NCI-H774 (cell line): ENCODE measurements at places on chromosomes 12 and 14.

DNA sequence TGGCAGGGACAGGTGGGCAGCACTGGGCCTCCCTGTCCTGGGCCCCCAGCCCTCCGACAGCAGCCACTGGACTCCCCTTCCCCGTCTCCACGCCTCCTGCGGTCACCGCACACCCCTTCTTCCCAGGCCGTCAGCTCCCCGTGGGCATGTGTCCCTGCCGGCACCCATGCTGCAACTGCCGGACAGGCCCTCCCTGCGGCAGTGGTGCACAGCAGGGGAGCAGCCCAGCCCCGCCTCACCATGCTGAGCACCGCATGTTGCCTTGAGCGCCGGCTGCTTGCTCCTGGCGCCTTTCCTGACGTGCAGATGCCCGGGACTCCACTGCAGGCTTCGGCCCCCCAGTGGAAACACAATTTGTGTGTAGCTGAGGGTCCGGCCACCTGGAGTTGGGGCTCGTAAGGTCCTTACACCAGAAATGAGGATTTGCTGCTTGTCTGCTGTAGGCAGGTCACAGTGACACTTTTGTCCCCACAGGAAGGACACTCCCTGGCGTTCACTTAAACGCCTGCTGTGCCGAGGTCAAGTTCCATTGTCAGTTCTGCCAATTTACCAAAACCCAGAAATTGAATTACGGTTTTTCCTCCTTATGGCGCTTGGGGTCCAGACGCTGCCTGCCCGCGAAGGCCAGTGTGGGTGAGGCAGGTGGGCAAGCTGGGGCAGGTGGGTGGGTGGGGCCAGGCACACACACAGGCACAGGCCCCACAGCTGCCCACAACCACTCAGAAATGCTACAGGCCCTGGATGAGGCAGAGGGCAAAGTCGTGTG is 28.2 kb upstream of the MMP17 start:
- DNase-seq, result no peak

DNA sequence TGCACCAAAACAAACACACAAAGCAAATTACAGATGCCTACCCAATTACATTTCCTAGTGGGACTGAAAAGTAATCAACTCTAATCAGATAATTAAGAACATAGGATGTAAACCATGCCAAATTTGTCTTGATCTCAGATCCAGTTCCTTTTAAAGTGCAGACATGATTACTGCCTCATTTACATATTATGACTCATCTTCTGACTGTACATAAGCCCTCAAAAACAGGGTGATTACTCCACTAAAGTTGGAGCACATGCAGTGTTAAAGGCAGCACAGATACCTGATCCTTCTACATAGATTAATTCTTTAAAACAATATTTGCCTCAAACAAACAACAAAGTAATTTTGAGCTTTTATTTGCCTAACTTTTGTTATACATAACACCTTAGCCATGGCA is 337.2 kb downstream of the RPS29 start:
- DNase-seq, result no peak

DNA sequence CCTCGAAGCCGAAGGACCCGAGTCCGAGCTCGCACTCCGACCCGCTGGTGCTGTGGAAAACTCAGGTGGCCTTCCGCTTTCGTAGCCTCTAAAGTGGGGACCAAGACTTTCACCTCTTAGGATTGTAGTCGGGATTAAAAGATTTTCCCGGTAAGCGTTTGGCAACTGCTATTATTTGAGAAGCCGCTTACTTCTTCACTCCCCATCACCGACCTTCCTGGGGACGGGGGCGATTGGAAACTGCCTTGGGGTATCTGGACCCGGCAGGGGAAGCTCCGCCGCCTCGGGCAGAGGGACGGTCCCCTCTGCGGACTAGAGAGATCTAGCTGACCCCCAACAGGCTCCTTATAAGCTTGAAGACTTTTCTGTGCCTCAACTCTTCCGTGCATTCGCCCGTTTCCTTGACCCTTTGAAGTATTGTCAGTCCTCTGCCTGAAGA is 659 bp downstream of the TRAFD1 start:
- no peak for DNase-seq

- no peak for DNase-seq
Measured at GRCh38 chr12:129459886-129460285, 443.9 kb downstream of the TMEM132D start.

DNA sequence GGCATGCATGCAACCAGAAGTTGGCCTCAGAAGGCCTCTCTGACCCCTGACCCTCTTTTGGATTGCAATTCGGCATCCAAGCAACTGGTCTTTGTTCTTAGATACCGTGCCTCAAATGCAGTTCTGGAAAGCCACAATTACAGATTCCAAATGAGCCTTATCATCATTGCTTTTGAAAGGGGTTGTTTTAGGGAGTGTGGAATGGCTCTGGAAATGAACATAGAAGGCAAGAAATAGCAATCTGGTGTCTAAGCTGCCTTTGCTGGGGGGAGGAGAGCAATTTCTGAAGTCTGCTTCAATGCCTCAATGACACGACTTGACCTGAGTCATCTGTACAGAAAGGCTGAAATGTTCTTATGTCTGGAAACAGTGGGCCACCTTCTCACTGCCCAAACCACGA is 250.1 kb downstream of the NUAK1 start:
- DNase-seq, result no peak

GRCh38 chr12:89965993-89966392 is 257.4 kb upstream of the ATP2B1 start:
- DNase-seq, result no peak

DNA sequence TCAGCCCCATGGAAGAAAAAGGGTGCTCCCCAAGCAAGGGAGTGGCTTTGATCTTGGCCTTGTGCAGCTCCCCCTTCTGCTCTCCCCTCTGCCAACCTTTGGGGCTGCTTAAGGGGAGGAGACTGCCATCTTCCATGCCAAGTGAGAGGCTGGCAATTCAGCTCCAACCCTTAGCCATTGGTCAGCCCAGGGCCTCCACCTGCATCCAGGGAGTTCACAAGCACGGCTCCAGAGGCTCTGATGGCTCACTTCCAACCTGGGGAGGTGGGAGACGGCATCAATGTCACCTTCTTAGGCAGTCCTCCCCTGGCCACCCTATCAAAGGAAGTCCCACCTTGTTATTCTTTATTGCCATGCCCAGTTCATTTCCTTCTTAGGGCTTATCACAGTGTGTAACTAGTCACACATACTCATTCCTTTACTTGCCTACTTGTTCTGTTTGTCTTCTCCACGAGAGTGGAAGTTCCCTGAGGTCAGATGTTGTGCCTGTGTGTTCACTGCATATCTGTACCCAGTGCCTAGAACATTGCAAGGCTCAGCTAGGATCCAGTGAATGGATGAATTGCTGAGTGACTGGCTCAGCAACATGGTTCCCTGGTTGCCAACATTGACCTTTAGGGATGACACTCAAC is 5.0 kb downstream of the HDAC7 start:
- no peak for DNase-seq

- DNase-seq, result no peak
Measured at GRCh38 chr14:94936901-94937685, 167.2 kb upstream of the GSC start.
